ENCODE measurements at places on chromosomes 4 and X.
A peak's percentile ranks its signal among the peaks of the same experiment; 100 is the strongest.

GRCh38 chr4:6499238-6499600, 26.8 kb upstream of the PPP2R2C start:
- DNase-seq: no peak

GRCh38 chr4:37599092-37599790, 86.9 kb downstream of the RELL1 start:
- no peak for DNase-seq

DNA sequence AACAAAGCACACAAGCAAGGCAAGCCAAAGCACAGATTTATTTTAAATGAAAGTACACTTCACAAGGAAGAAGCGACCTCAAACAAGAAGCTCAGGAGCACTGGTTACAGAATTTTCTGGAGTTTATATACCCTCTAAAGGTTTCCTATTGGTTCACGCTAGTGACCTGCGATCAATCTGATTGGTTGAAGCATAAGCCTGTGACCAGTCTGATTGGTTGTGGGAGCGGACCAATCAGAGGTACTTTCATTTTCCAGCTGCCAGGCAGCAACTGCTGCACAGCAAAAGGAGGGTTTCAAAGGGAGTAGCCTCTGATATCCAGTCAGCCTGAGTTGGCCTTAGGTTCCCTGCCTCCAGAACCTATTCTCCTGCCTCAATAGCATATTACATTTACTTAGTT, 4.6 kb upstream of the AREG start:
- no peak for DNase-seq

DNA sequence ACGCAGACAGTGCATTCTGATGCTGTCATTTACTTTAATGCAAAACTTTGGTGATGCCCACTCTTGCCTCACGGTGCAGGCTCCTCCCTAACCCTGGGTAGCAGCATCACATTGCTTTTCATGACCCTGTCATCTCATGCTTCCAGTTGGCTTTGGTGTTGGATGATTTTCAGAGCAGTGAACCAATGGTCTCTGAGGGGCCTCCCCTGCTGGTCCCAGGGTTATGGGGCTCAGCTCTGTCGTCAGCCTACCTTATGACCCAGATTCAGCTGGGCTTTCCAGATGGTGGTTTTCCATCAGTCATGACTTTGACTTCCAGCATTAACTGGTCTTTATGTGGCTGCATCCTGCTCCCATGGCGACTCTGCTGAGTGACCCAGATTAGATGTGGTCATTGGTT, 56.0 kb downstream of the NOP14 start:
- no peak for DNase-seq

GRCh38 chr4:128551280-128551679, 258.2 kb upstream of the JADE1 start:
- no peak for DNase-seq

DNA sequence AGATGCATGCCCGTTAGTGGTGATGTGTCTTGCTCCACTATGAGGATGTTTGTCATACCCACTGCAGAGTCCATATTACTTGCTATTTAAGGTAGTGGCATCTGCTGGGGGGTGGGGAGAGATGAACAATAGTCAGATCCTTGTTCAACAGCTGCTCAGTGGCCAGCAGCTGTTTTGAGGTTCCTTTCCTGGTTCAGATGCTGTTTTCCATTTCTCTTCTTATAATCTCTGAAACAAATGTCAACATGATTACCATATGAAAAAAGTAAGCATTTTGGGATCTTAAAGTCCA, 1567.9 kb upstream of the TENM3 start:
- no peak for DNase-seq

DNA sequence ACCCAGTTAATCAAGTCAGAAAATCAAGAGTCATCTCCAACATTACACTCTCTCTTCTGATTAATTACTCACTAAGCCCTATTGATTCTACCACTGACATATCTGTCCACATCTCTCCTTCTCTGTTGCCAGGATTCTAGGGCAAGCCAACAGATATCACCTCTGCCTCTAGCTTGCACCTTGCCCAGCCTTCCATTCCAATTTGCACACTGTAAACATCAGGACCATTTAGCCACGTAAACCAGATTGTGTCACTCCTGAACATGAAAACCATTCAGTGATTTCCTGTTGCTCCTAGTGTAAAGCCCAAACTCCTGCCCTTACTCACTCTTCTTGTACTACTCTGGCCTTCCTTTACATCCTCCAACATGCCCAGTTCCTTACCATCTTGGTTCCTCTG, 68.0 kb upstream of the PLS3 start:
- DNase-seq: no peak

GRCh38 chr4:21202959-21203358, 502.7 kb downstream of the PACRGL start:
- no peak for DNase-seq

GRCh38 chr4:836750-837301, 10.9 kb upstream of the CPLX1 start:
- no peak for DNase-seq

DNA sequence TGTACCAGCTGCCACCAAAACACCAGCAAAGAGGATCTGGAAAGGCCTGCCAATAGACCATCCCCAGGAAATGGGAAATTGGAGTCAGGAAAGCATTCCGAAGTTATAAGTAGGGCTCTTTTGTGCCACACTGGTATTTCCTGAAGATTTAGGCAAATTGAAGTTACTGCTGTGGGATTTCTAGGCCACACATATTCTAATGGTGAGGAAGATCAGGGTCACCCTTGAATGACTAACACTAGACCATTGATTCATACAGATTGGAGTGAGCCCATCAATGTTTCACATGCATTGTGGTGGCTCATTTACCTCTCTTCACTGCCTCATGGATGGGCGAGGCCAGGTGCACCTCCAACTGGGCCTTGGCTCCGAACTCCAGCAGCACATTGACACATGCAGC, 22.6 kb downstream of the ASB11 start:
- DNase-seq: no peak

- DNase-seq: no peak
These were observed 29.5 kb downstream of the LRIT3 start for GRCh38 chr4:109877400-109877799.

GRCh38 chr4:155304375-155304774, 72.4 kb downstream of the MAP9 start:
- DNase-seq: no peak

DNA sequence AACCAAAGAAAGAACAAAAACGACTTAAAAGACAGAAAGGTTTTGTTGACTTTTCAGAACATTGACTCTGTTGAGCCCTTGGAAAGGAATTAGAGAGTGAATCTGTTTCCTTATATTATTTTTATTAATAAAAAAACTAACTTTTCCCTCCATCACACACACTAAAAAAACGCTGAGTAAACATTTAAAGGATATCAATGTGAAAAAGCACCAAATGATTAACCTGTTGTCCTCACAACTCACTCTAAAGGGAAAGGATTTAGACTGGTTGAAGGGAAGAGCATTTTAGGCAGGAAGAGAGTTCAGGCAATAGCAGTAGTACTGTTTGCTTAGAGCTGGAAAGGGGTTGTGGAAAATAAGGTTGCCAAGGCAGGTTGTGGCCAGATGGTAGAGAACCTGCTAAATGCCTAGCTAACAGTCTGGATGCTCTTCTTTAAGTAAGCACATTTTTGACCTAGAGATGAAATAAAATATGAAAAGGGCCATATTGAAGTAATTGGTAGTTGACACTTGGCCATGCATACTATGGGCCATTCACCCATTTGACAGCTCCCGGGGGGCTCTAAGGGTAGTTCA, 98.0 kb upstream of the NDP start:
- DNase-seq: peak; percentile 8

- DNase-seq: no peak
These were observed 2.4 kb downstream of the PDZD4 start for GRCh38 chrX:153827903-153828302.

- no peak for DNase-seq
These were observed 671 bp downstream of the HPF1 start for GRCh38 chr4:169756971-169757574.

DNA sequence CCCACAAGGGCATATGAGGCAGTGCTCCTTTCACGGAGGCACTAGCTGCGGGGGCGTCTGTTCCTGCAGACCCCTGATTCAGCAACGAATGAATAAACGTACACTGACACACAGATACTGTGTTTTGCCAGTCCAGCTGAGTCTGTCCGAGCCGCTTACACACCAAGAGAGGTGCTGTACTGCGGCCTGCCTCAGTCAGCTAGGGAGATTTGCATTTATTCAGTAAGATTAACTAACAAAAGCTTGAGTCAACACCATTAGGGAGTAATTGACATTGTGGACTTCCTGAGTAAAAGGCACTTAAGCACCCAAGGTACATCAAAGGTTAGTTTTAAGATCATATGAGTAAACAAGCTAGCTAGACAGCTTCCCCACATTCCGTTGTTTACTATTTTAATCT, 31.0 kb upstream of the BEX4 start:
- DNase-seq: no peak

GRCh38 chr4:178148106-178148505, 705.9 kb upstream of the AGA start:
- no peak for DNase-seq

GRCh38 chrX:102995316-102995715, 58.2 kb downstream of the RAB40AL start:
- no peak for DNase-seq

DNA sequence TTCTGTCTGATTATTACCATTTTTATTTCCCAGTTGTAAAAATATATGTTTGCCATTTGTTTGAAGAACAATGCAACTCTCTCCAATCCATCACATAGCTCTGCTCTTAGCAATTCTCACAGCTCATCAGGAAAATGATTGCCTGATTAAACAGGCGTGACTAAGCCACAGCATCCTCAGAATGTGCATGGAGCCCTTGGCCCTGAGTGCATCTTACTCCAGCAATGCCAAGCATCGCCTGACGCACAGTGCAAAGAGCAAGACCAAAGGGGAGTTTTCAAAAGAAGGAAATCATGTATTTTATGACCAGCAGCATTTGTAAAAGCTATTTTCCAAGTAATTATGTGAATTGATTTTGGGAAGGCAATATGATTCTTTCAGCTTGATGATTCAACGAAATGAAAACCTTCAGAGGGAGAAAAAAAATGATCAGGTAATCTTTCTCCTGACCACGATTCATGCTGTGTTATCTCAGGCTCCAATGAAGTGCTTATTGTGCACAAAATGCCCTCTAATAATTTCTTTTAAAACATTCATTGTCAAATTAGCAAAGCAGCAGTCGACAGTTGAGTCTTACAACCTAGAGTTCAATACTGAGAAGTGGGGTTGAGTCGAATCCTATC, 138.0 kb upstream of the FAM9B start:
- no peak for DNase-seq

DNA sequence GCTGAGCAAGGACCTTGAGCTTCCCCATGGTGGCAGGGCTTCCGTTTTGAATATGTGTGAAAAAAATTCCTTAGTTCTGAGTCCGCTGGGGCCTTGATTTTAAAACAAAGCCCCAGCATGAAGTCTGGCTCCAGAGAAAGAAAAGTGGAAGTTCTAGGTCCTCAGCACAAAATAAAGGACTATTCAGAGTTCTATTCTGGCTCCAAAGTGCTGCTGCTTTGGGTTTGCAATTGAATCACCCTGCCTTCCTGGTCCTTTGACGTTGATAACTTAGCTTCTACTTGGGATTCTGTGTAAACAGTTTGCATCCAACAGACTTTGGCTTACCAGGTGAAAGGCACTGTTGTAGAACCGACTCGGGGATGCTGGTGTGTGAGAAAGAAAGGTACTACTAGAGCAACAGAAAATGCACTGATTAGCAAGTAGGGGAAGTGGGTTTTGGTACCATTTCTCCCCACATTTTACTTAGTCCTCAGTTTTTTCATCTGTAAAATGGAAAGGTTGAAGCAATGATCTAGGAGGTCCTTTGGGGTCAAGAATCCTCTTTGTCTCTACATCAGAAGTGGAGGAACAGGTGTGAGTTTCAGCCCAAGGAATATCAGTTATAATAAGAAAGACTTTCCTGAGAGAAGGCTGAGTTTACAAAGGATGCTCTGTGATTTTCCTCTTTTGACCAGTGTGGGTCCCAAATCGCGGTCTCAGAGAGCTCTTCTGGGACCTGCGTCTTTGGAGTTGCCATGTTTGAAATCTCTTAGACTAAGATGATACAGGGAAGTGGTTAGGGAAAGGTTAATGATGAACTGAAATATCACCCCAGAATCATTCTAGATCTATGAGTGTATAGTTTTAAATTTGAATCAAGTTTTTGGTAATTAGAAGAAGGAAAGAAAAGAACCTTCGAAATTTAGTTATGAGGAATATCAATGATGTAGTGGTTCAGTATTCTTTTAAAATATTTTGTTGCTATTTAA, 28.2 kb downstream of the IGFBP7 start:
- DNase-seq: no peak

- no peak for DNase-seq
These were observed 2.9 kb downstream of the PDGFRA start for GRCh38 chr4:54231768-54232688.

GRCh38 chr4:80094191-80094590, 21.2 kb upstream of the ANTXR2 start:
- DNase-seq: no peak

- DNase-seq: no peak
These were observed 36.9 kb upstream of the ADAD1 start for GRCh38 chr4:122341886-122342285.

- DNase-seq: no peak
These were observed 7.0 kb upstream of the TMSB4X start for GRCh38 chrX:12967711-12968465.

DNA sequence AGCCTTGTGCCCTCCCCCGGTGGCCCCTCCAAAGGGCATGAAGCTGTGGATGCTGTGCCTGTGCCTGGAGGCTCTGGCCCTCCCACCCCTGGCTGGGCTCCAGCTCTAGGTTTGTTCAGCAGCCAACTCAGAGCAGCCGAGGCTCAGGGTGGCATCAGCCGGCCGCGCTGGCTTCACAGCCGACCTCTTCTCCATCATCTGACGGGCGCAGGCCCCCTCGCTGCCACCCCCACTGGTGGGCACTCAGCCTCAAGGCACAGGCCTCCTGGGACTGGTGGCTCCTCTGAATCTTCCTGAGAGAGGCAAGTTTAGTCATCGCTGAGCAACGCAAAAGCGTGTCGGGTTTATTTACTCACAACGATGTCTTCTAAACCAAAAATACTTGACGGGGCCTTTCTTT, 46.0 kb downstream of the PCGF3 start:
- no peak for DNase-seq

DNA sequence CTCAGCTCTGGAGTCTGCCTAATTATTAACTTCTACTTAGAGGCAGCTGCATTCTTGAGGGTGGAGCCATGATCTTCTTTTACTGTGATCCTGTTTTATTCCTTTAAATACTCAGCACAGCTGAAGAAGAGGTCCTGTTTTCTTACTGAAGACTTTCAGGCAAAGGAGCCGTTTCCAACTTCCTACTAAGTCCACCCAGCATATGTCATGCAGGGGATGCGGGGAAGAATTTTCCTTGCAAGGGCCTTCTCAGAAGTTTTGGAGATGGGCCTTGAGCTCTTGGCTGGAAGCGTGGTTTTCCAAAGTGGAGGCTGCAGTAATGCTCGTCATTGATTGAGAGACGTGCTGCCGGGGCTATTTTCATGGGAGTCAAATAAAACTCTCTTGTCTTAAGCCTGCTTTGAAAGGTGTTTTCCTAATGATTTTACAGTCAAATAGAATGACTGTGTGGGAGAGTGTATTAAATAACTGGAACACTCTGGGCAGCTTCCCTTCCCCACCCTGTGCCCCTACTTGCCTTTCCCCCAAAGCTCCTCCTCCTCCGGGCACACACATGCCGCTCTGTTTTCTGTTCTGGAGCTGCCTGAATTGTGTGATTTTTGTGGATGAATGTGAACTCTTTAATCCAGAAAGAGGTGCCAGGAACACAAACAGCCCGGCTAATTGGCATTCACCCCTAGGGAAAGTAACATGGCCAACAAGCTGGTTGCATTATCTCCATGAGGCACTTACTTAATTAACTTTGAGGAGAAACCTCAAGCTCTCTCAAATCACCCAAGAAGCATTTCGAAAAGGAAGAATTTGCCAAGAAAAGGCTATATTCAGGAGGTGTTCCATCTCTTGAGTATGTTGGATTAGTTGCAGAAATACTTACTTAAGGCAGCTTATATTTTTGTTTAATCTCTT, 28.1 kb downstream of the FGF2 start:
- no peak for DNase-seq
